ENCODE measurements at places on chromosomes 6 and 20.

DNA sequence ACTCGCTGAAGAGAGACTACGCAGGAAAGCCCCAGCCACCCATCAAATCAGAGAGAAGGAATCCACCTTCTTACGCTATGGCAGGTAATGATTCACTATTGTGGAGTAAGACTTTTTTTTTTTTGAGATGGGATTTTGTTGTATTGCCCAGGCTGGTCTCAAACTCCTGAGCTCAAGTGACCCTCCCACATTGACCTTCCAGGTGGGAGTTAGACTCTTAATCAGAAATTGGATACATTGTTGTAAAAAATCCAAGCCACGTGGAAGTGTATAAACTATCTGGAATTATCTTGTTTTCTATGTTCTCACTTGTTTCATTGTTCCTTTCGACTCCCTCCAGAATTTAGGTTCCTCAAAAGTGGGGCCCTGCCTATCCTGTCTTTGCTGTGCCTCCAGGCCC, 6.8 kb downstream of the NQO2 start:
- no peak for DNase-seq

- DNase-seq, result no peak
These were observed 90.3 kb downstream of the SNX5 start for GRCh38 chr20:17878069-17878911.

GRCh38 chr6:15395087-15395486, 149.2 kb downstream of the JARID2 start:
- no peak for DNase-seq

DNA sequence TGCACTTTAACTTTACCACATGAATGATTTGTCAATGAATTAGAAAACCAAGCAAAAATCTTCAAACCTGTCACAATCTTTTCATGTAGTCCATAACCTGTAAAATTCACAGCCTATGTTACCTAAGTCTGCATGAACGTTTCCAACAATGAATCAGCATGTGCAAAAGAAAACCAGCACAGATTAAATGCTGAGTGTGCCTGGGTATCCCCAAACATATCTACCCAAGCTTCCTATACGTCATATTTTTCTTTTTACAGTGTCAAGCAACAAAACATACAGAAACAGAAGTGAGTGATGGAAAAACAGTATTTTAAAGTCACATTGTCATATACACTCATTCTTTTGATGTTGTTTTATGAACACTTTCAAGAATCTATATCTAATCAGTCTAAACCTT, 713.5 kb downstream of the RFPL4B start:
- no peak for DNase-seq

- no peak for DNase-seq
These were observed 4.4 kb downstream of the ZNF335 start for GRCh38 chr20:45967551-45968080.

DNA sequence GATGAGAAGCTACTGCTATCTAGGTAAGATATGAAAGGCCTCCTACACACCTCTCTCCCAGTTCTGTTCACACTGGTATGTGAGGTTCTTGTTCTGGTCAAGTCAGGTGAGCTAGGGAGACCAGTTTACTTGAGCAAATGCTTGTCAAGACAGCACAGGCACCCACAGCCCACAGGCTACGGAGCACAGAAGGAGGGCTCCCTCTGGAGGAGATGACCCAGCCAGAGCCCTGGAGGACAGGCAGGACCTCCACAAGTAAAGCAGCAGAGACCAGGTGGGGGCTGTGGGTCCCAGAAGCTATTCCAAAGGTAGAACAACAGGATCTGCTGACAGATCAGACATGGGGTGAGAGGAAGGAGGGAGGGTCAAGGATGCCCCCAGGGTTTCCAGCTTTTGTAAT, 13.2 kb downstream of the MMP24OS start:
- no peak for DNase-seq

DNA sequence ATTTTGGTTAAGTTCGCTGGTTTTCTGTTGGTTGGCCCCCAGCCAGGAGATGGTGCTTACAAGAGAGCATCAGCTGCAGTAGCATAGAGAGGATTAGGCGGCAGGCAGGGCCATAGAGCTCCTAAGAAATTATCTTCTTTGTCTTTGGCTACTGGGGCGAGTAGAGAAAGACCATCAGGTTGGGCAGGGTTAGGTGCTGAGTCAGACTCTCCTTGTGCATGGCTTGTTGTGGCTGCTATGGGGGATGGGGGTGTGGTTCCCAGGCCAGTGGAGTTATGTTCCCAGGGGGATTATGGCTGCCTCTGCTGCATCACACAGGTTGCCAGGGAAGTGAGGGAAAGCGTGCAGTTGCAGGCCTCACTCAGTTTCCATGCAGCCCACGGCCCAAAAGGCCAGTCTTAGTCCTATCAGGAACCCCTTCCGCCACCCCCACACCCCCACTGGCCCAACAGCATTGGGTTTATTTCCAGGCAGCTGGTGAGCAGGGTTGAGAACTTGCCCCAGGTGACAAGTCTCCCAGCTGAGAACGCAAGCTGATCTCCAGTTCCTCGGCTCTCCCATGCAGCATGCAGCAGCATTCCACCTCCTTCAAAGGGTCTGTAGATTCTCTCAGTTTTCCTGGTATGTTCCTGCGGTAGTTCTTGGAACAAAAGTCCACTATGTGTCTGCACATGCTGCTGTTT, 243.7 kb downstream of the UTRN start:
- no peak for DNase-seq

GRCh38 chr6:137964876-137965275, 97.8 kb downstream of the TNFAIP3 start:
- no peak for DNase-seq

DNA sequence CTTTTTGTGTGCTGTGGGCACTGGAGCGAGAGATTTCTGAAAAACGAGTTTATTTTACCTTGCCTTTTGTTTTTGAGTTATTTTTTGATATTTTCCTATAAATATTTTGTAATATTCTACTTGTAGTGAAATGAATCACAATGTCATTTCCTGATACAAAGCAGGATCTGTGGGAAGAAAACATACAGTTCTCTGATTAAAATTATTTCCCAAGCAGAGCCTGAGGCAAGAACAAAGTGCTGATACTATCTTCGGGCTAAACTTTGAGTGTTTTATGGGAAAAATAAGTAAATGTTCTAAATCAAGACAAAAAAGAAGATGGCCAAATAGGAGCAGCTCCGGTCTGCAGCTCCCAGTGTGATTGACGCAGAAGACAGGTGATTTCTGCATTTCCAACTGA, 33.7 kb upstream of the ELOVL5 start:
- no peak for DNase-seq

GRCh38 chr20:63957004-63957689, 931 bp upstream of the UCKL1 start:
- no peak for DNase-seq

DNA sequence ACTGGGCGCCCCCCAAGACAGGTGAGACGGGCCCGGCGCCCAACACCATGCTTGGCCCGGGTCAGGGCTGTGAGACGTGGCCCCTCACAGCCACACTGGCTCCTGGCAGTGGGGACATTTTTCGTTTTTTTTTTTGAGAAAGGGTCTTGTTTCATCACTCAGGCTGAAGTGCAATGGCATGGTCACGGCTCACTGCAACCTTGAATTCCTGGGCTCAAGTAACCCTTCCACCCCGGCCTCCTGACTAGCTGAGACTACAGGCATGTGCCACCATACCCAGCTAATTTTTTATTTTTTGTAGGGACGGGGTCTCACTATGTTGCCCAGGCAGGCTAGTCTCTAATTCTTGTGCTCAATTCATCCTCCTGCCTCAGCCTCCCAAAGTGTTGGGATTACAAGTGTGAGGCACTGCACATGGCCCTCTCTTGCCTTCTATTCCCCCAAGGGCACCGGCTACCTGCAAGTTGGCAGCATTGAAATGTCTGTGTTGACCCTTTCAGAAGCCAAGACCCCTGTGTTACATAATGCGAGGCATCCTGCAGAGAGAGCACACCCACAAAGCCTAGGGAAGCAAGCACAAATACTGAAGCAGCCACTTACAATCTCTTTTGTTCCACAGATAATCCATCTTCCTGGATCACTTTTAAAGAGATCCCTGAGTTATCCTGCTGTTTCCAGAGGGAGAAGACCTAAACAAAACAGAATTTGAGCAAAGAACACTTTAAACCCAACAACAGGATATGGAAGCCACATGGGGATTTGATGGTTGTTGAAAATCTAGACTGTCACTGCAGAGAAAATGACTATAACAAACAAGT, 57.5 kb upstream of the SLC4A11 start:
- DNase-seq, result no peak

GRCh38 chr6:27144740-27145079, 102.8 kb upstream of the PRSS16 start:
- DNase-seq, result no peak

DNA sequence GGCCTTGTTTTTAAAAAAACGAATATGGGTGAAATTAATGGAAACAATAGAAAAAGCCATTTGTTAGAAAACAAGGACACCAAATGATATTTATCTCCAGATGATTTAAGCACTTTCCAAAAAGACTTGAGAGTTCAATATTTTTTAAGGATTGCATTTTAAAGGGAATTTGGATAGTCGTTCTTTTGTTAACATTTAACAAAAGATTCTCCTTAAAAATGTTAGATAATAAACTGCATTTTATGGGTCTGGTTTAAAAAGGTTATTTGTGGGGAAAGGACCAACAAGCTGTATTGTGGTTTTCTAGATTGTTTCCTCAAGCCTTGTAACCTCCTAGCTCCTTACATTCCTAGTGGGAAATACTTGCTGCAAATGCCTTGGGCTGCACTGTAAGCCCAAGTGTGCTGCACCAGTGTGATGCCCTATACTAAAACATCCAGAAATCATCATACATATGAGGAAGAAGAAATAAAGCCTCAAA, 1.5 kb upstream of the PHIP start:
- no peak for DNase-seq

DNA sequence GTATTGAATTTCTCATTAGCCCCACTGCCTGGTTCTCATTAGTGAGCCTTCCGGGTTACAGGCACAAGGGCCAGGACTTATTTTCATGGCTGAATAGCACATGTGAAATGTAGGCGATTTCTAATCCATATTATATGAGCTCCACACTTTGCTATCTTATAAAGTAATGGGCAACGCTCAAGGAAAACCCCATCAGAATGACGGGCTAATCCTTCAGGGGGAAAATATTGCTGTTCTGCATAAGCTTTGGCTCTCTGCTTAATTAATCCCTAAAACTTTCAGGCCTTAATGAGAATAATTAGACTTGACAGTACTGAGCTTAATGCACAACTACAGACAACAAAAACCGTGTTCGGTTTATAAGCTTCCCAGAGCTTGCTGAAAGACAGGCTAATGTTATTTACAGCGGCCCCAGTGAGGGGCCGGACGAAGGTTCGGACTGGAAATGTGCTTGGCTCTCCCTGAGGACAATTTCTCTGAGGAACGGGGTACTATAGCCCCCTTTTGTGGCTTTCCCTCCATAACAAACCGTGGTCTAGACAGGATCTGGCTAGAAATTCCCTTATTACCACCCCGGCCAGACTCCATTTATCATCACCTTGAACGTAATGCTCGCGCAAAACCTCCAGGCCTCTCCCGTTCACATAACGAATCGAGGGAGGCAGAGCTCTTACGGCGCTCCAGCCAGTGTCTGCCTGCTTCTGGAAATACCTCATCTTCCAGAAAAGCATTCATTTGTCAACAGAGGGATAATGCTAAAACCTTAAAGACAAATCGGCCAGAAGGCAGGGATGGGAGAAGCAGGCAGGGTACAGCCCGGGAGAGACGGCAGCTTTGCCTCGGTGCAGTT, 164.5 kb downstream of the CD83 start:
- DNase-seq, result no peak

DNA sequence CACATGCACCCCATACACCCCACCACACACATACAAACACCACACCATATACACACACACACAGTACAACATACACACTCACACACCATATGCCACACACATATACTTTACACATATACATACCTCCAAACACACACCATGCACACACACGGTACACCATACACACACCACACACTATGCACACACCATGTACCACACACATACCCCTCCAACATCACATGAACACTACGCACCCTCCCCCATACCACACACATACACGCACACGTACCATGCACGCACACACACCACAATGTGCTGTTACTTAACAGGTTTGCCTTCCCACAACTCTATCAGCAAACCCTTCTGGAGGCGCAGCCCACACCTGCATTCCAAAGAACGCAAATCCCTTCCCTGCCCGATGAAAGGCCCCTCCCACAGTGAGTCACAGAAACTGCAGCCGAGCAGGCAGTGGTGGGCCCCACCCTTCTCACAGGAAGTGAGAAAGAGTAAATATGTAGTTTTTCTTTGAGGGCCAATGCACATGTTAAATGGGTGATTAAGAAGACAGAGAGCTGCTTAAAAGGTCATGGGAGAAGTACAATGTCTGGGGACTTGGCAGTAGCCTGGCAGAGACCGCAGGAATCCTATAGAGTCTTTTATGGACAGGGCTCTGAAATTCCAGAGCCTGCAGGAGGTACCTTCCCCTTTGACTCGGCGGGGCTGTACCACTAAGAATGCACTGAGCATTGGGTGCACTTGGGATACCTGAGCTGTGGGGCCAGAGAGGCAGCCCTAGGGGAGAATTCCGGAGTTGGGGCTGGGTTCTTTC, 34.1 kb upstream of the EZR start:
- DNase-seq, result no peak

GRCh38 chr20:41524980-41525613, 93.1 kb downstream of the CHD6 start:
- peak; percentile 62 for DNase-seq

DNA sequence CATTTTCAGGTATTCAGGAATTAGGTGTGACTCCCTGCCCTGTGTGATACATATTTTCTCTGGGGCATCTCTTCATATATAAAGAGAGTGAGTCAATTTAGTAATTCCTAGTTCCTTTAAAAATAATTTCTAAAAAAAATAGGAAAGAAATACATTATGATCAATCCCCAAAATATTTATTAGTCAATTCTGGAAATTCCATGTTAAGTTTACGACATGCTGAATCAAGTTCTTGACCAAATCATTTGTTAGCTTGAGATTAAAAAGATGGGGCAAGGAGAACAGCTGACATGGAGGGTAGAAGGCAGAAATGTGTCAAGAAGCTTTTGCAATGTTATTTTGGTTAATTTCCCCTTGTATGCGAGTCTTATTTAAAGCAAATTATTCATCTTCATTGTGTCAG, 22.7 kb upstream of the PRDM1 start:
- no peak for DNase-seq

DNA sequence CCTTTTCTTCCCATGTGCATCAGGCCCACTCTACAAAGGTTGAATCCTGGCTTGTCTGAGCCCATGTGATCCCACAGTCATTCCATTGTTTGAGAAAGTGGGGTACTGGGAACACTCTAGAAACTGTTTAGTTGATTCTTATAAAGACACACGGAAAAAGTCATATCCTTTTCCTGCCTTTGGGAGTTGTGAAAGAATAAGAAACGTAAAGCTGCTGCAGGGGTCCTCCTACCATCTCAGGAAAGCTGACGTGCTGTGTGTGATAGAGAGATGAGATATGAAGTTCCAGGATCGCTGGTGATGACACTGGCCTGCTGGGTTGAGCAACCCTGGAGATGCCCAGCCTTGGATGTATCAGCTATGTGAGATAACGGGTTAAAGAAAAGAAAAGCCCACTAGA, 21.3 kb upstream of the HLA-DRB5 start:
- no peak for DNase-seq

DNA sequence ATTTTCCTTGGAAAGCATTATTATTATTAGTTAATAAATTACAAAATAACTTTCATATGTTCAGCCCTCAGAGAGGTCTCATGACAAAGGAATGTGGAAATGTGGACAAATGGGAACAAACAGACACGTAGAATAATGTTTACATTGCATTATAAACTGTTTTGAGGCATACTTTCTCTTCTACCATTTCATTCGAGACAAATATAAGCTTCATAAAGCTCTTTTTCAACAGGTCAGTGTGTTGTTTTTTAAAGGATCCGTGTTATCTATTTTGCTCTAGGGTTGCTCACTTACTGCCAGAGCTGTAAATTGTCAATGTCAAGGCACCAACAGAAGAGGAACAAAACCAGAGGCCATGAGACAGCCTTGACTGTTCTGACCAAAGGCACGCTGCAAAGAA, 256.8 kb downstream of the PHACTR1 start:
- no peak for DNase-seq
